ENCODE measurements at places on chromosomes 6 and 20.

GRCh38 chr6:122736163-122736562 lies 43.4 kb upstream of the FABP7 start:
- DNase-seq, result no peak

GRCh38 chr6:87199787-87200186 lies 44.4 kb downstream of the ZNF292 start:
- DNase-seq, result no peak

DNA sequence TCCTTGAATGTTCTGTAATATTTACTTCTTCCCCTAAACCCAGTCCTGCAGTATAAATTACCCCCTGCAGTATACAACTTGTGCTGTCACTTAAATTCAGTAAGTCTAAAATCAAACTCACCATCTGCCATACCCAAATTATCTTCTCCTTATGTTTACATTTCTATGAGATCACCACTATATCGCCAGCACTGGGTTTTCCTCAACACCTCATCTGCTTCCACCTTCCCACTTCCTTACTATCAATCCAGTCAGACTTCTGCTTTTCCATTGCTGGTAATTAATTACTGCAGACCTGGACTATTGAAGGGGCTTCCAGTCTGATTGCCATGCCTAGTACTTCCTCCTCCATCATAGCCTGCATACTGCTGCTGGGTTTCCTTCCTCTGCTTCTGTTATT lies 15.2 kb downstream of the EFHC1 start:
- DNase-seq, result no peak

GRCh38 chr6:656460-657252 lies at the start of gene HUS1B:
TSS of gene HUS1B (minus strand) at chr6:657100. CDS start at chr6:656944, 156 bp downstream.
- DNase-seq, result no peak

DNA sequence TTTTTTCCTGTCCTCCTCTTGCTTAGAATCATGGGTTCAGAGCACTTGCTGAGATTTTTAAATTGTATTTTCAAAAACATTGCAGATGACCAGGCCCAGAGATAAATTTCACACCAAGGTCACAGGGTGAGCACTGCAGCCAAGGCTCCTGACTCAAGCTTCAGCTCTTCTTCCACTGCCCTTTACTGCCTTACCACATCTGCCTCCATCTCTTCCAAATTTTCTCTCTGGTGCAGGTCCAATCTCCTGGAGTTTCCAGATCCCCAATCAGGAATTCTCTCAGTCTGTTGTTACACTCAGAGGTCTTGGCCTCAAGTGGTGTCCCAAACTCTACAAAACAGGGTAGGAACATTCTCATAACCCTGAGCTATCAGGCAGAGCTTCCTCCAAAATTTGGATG lies 12.7 kb downstream of the SNAP25 start:
- no peak for DNase-seq

DNA sequence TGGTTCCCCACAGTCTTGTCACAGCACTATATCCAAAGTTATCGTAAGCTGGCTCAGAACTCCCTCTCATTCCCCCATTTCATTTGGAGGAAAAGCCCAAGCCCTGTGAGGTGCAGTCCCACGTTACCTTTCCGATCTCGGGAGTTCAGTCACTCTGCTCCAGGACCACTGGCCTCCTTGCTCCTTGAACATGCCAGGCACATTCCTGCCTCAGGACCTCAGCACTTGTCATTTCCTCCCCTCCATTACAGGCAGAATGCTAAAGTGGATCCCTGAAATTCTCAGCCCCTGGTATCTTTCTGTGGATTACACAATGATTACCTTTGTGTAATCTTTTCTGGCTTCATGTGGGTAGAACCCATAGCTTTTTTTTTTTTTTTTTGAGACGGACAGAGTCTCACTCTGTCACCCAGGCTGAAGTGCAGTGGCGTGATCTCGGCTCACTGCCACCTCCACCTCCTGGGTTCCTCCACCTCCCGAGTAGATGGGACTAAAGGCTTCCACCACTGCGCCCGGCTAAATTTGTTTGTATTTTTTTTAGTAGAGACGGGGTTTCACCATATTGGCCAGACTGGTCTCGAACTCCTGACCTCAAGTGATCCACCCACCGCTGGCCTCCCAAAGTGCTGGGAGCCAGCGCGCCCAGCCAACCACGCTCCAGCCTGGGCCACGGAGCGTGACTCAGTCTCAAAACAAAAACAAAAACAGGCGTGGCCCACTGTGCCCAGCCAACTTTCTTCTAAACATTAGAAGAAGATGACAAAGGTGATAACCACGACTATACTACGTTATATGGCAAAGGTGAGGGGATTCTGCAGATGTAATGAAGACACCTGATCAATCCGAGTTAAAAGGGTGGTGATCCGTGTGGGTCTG lies 4.0 kb upstream of the OXT start:
- no peak for DNase-seq

GRCh38 chr6:49646130-49646824 lies 9.6 kb upstream of the RHAG start:
- no peak for DNase-seq

- no peak for DNase-seq
Observed at GRCh38 chr6:168530653-168531071, 89.7 kb downstream of the SMOC2 start.
